ENCODE measurements at places on chromosomes 12 and 14. TPM values are rescaled to one million over a fixed set of nuclear protein-coding genes. Genes with fewer than 3 reads are reported as not detected.

DNA sequence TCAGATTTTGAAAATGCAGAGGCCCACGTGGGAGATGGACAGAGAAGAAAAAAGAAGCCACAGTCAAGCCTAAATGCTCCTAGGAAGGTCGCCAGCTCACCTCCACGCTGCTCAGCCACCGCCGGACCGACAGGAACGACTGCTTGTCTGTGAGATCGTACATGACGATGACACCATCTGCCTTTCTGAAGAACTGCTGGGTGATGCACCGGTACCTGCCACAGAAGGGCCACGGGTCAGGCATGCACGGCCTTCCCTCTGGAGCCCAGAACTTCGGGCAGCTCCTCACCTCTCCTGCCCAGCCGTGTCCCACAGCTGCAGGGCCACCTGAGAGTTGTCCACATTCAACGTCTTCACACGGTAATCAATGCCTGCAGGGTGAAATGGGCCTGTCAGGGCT, 125.6 kb downstream of the CRACR2A start:
- DNase-seq: no peak

The NEUROD4 gene
- polyA plus RNA-seq: not detected

The SCNN1A gene
- polyA plus RNA-seq: 79.4 TPM

- DNase-seq: peak; percentile 17
Observed at GRCh38 chr14:75604979-75605851, 26.8 kb downstream of the FLVCR2 start.

DNA sequence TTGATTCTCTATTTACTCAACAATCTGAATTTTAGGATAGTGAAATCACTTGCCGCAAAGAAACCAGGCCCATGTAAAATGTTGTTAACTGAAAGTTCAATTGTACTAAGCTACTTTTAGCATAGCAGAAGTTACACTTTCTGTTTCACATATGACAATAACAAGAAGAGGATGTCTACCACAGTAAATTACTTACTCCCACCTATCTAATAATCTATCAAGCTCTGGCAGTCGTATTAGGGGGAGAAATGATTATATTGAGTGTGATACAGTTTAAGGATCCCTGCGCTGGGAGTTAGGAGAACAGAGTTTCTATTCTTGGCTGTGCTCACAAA, 66.5 kb upstream of the CAND1 start:
- no peak for DNase-seq

DNA sequence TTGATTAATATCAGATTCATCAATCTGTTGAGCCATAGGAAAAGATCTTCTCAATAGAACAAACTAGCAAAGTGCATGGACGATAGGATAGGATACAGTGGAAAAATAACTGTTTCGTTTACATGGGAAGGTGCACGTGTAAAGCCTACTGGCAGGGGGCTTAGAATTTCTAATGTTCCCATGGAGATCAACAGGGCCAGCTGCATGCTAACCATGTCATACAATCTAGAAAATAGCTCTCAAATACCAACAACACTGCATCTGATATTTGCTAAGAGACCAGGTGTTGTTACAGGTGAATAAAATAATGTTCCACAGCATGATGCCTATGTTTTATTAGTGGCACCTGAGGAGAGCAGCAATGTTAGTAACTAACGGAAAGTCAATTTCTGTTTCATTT, 72.5 kb downstream of the ACSS3 start:
- no peak for DNase-seq

DNA sequence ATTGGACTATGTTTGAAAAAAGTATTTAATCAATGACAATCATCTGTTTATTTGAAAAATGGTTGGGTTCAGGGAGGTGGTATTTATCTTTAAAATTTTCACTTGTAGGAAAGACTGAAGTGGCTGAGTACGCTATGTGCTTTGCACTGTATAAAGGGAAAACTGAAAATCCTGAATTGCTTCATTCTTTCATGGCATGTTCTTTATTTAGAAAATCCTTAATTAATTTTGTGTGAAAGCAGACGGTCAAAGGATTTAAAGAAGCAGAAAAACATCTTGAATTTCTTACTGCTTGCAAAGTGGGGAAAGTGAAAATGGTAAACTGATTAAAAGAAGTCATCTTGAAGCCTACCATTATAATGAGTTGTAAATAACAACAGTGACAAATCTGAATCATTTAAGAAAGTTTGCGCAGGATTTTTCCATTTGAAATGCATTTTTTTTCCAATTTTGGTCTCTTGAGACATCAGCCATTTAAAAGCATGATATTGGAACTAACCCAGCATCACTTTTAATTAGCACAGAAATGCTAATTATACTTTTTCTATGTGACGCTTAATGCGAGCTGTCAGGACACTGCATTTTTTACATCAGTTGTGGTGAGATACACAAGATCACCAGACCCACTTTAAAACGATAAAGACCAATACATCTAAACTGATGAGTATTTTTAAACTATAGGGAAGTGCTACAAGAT, 169.0 kb downstream of the NEDD1 start:
- no peak for DNase-seq

- no peak for DNase-seq
Observed at GRCh38 chr12:85569261-85569660, 266.9 kb downstream of the RASSF9 start.

- DNase-seq: no peak
Observed at GRCh38 chr12:15962760-15963159, 51.6 kb downstream of the DERA start.

The TSPAN31 gene
- polyA plus RNA-seq: 92.0 TPM

The CDC42BPB gene
- 70.9 TPM for polyA plus RNA-seq

- DNase-seq: no peak
Observed at GRCh38 chr14:79467835-79468234, 743.5 kb downstream of the DIO2 start.

DNA sequence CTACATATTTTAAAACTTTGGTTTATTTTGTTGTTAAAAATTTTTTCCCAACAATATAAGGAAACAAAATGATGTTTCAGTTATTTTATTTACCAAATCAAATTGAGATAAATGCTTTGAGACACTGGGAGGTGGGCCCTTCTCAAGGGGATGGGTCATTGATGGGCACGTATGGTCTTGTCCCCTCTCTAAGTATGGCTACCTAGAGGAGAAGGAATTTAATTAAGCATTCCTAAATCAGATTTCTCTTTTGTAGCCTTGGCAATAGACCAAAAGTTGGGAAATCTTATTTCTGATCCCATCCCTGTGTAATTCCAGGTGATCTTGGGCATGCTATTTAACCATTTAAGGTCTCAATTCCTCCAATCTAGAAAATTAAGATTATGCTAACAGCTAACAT, 79.0 kb downstream of the SCN8A start:
- no peak for DNase-seq

The HHIPL1 gene
- polyA plus RNA-seq: 2.0 TPM

The GALNT4 gene
- 12.8 TPM for polyA plus RNA-seq

The FOXG1 gene
- 0.04 TPM for polyA plus RNA-seq

The POLE2 gene
- 19.4 TPM for polyA plus RNA-seq

GRCh38 chr14:76908834-76909233, 82.6 kb downstream of the LRRC74A start:
- no peak for DNase-seq
